ENCODE measurements at places on chromosomes 11 and 22.

DNA sequence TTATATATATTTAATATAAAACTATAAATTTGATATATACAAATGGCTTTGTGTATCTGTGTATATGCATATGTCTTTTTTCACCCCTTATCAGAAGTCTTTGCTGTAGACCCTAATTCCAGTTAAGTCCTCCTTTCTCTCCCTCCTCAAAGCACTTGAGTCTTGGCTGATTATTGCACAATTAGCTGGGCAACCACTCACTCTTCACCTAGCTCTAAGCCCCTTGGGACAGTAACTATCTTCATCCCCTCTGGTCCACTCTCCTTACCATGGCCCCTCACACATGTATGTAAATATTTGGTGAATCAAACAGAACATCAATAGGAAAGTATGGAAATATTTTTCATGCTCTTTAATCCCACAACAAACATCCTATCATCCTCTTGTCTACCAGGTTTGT, 909 bp upstream of the OR5B21 start:
- no peak for DNase-seq

DNA sequence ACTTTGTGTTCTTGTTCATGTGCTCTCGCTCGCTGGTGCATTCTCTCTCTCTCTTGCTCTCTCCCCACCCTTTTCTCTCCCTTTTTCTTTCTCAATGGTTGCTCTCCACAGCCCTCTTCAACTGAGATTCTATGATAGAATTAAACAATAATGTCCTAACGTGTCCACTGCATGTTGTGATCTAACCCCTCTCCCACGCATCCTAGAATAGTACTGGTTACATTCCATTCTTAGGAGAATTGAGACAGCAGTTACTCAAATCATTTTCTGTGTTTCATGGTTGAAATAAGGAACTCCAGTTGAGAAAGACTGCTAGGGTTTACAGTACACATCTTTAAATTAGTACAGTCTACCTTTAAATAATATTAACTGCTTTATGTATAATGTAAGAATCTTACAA, 318.1 kb upstream of the PITPNB start:
- DNase-seq, result no peak

DNA sequence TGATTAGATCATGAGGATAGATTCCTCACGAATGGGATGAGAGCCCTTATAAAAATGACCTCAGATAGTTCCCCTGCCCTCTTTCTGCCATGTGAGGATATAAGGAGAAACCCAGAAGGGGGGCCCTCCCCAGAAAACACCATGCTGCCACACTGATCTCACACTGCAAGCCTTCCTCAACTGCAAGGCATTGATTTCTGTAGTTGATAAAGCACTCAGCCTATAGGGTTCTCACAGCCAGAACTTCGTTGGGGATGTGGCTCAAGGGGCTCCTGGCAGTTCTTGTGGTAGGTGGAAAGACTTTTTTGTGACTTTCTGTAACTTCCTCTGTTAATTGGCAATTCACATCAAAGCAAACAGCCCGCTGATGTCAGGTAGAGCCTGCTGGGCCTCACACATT, 108.9 kb downstream of the CD44 start:
- no peak for DNase-seq

DNA sequence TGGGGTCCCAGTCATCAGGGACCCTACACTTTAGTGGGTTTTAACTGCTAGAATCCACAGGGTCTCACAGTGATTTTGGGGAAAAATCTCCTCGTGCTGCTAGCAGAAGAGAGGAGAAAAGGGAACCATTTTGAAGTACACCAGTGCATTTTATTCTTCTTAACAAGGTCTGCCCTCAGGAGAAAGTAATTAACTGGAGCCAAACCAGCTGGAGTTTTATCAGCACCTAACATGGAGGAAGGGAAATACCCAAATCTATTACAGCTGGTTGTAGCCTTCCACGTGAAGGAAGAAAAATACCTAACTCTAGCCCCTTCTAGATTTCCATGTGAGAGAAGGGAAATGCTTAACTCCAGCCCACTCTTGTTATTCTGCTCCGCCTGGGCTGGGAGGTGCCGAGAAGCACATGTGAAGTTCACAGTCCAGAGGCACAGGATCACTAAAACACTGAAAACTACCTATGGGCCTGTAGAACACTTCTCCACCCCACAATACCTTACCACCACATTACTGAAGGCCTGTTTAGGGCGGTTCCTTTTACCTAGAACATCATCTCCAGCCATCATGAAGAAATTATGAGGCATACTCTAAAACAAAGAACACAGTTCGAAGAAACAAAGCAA, 31.3 kb upstream of the TEAD1 start:
- DNase-seq, result no peak

DNA sequence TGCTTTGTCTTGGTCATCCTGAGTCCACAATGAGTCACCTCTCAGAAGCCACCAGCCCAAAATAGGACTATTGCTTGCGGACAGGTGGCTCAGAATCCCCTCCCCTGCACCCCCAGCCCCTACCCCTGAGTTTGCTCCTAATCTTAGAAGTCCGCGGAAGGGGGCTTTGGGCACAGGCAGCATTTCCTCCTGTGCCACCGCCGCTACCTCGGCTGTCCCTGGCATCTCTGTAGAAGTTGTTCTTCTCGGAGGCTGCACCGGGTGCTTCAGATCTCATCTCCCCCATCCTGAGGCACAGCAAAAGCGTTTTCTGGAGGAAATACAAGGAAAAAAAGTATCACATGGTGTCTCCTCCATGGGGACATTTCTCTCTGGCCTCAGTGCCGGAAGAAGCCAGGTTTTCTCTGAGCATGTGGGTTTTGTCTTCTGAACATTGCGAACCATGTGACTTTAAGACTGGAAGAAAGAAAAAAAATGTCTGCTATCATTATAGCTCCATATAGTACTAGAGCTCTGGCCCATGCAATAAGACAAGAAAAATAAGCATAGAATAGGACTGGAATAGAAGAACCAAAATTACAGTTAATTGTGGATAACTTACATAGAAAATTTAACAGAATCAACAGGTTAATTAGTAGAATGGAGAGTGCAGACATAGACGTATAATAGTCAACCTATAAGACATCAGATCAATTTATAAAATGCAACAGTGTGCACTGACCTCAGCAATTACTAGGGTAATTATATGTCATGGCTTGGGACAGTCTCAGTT, 63.2 kb downstream of the SHISAL1 start:
- no peak for DNase-seq

- peak; percentile 62 for DNase-seq
Observed at GRCh38 chr22:46563381-46564083, 26.1 kb upstream of the CELSR1 start.

DNA sequence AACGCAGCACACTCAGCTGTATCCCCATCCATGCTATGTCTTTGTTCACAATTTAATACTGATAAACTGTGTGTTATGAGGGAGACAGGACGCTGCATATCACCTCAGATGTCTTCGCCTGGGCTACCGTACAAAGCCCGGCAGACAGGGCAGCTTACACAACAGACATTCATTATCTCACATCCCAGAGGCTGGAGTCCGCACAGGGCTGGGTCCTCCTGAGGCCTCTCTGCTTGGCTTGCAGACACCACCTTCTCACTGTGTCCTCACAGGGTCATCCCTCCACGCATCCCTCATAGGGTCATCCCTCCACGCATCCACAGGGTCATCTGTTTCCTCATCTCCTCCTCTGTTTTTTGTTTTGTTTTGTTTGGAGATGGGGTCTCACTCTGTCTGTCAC, 61.2 kb downstream of the SHANK2 start:
- DNase-seq, result no peak

DNA sequence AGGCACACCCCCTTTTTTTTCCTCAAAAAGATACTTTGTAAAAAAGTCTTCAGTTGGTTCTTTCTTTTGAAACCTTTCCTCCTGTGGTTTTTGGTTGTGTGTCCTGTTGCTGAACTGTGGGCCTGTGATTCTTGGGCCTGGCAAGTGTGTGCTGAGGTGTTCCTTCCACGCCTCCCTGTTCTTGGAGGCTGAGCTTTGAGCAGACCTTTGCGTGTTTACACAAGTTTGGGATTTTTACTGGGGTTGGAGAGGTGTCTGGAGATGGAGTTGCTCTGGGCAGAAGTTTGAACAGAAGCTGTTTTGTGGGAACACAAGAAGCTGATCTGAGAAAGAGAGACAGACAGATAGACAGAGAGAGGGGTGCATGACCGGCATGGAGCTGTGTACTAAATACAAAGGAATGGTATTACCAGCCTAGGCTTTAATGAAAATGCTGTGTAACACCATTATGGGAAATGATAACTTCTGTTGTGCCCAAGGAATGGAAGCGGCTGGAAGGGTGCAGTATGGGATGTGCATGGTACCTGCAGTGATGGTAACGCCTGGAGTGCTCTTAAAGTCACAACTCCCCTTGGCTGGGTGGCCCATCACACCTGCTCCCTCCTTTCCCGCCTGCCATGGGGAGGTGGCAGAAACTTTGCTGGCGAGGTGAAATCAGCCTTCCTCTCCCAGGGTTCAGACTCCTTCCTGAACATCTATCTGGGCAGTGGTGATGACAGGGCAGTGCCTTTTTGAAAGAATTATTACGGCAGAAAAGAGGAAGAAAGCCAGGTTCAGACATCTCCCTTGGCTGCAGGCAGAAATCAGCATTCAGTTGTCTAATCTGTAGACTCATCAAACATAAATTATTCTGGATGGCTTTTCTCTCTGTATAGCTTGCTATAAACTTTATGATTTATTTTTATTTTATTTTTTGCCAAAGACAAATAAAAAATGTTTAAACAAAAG, 70.4 kb downstream of the LDLRAD3 start:
- DNase-seq, result no peak

DNA sequence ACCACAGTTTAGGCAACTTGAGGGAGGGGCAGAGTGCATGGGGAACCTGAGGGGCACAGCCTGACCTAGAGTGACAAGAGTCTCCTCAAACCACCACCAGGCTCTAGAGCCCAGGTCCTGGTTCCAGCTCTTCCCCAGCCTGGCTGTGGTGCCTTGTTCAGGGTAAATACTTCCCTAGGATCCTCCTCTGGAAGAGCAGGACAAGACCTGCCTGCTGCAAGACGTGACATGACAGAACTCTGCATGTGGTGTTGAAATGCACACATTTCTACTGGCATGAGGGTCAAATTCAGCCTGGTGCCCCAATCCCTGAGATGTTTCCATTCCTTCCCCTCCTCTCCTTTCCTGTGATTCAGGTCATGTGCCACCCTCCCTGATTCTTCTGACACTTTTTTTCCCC, 3.3 kb downstream of the SEC14L2 start:
- DNase-seq, result no peak

GRCh38 chr11:132050049-132050448, 679.6 kb downstream of the NTM start:
- no peak for DNase-seq

- no peak for DNase-seq
Observed at GRCh38 chr11:31325160-31325559, 44.4 kb downstream of the DCDC1 start.

GRCh38 chr11:78351979-78352841, 65.4 kb downstream of the GAB2 start:
- DNase-seq, result no peak

DNA sequence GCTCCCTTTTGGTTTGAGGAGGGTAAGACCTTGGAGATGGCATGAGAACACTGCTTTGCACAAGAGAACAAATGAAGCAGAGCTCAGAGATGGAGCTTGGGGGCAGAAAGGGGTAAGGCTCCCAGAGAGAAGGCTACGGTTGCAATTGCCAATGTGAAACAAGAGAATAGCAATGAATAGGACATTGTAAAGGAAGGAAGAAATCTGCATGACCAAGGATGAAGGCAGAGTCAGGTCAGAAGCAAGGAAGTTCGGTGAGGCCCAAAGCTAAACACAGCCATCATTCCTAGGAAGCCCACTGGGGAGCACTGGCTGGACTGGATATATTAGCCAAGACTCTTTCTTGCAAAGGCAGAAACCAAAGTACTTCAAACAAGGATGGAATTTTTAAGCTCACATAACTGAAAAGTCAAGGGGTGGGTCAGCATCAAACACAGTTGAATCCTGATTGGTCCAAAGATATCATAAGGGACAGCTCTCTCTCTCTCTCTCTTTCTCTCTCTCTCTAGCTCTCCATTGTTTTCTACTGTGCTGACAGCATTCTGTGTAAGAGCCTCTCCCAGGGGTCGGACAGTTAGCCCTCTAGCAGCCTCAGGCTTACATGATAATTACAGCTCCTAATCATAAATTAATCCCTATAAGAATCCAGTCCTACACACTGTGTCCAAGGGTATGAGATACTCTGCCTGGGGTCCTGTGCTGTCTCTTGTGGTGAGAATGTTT, 484.3 kb downstream of the SOX6 start:
- DNase-seq, result no peak

DNA sequence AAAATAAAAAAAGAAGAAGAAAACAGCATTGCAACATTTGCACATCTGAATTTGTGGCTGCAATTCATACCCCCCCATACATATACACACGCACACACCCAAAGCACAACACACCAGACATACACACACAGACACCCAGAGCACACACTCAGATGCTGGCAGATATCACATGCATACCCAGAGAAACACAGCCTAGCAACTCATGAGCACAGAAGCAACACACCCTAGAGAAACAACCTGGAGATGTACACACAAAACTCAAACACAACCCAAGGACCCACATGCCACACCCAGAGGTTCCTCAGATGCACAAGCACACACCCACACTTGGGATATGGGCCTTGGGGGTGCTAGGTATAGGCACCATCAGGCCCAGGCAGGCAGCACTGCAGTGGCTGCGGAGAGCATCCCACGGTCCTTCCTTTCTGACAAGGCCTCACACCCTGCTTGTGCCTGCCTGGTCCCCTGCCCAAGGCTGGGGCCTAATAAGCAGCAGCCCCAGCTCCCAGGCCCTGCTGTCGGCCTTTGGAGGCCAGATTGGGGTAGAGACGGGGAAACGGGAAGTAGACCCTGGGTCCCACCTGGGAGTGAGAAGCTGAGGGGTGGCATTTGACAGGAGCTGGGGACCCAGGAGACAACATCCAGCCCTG, 3.1 kb downstream of the CST6 start:
- no peak for DNase-seq

- DNase-seq, result no peak
Observed at GRCh38 chr11:15663777-15664218, 549.1 kb downstream of the INSC start.

DNA sequence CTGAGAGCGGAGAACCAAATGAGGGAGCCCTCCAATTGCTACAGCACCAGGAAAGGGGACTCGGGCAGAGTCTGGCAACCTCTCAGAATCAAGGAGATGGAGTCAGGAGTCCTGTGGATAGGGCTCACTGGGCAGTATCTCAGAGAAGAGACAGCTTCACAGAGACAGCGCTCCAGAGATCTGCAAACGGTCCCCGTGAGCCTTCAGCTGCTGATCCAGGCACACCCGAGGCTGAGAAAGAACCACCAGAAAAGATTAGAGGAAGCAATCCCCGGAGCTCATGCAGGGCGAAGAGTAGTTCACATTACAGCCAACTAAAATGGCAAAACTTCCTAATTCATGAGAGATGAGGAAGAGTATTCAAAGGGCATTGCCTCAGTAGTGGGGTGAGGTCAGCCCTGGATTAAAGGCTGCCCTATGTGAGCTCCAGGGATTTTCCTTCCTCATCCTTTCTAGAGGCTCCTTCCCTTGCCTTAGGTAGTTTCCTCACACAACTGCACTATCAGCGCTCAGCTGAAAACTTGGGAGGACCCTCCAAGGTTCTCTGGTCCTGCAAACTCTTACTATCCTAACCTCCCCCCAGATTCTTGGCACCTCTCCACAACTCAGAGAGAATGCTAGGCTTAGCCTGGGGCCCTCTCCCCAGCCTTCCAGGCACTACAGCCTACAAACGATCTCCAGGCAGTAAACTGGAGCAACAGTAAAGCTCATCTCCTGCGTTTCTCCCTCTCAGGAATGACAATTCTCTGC, 23.7 kb downstream of the SCN4B start:
- no peak for DNase-seq

Data from stimulated activated CD8-positive, alpha-beta memory T cell treated with anti-CD3 and anti-CD28 coated beads, Interleukin-7, amount 100 ng/mL, for 24 hours (primary cell).